ENCODE measurements at places on chromosomes 1 and 21.
A peak's percentile ranks its signal among the peaks of the same experiment; 100 is the strongest.

DNA sequence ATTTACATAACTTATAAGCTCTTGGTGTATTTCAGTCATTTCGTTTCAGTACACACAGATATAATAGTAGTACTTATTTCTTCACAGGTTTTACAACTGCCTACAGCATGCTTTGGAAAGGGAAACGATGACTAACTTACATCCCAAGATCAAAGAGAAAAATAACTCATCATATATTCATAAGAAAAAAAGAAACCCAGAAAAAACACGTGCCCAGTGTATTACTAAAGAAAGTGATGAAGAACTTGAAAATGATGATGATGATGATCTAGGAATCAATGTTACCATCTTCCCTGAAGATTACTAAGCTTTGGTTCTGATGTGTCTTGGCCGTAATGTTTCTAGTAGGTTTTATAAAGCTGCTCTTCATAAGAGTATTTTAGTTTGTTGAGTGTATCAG lies 30.9 kb downstream of the TYW3 start:
- no peak for DNase-seq

DNA sequence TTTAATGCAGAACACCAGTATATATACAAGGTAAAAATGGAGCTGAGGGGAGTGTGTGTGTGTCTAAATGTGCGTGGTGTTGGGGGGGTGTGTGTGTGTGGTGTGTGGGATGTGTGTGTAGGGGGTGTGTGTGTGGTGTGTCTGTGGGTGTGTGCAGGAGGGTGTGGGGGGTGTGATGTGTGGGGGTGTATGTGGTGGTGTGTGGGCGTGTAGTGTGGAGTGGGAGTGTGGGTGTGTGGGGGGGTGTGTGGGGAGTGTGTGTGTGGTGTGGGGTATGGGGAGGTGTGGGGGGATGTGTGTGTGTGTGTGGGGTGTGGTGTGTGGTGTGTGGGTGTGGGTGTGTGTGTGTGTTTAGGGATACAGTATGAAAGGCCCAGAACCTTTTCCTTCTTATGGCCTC lies 202.3 kb upstream of the CACYBP start:
- no peak for DNase-seq

- DNase-seq: no peak
Observed at GRCh38 chr1:197951089-197951488, 33.9 kb downstream of the LHX9 start.

DNA sequence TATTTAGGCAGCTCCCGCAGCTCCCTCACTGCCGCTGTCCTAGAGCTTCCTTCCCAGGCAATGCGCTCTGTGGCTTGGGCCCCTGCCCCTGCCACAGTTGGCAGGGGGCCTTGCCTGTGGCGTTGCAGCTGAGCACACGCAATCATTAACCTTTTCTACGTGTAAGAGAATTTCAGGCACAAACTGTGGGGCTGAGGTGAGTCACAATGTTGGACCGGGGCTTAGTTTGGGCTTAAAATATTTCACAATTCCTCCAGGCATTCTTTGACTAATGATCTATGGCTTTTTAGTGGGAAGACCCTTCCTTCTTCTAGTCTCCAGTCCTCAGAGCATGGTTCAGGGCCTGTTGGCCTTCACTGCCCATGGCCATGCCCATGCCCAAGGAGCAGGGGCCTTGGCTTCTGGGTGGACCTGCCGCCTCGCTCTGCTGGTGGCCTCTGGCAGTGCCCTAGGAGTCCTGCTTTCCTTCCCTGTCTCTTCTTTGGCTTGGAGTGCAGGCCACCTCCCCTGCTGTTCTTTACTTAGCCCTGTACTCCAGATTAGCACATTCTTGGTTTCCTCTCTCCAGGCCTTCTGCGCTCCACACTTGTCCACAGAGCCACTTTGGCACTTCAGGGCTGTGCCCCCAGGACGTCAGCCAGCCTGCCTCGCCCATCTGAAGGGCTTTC lies 39.2 kb downstream of the MAPKAPK2 start:
- DNase-seq: no peak

GRCh38 chr1:203353486-203353885 lies 2.6 kb upstream of the FMOD start:
- DNase-seq: no peak

DNA sequence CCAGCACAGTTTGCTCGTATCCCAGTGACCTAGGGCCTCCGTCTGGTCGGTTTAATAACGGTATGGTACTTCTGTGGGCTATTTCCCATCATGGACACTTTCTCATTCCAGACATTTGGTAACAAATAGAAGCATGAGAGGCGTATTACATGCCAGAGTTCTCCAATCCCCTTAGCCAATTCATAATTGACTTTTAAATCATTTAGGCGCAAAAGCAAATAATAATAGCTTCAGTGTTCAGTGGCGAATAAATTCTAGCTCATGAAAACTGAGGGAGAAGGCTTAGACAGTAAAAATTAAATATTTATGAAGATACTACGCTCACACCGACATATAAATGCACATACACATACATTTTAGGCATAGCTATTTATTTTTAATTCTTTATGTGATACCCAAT lies 50.6 kb downstream of the CD247 start:
- DNase-seq: no peak

DNA sequence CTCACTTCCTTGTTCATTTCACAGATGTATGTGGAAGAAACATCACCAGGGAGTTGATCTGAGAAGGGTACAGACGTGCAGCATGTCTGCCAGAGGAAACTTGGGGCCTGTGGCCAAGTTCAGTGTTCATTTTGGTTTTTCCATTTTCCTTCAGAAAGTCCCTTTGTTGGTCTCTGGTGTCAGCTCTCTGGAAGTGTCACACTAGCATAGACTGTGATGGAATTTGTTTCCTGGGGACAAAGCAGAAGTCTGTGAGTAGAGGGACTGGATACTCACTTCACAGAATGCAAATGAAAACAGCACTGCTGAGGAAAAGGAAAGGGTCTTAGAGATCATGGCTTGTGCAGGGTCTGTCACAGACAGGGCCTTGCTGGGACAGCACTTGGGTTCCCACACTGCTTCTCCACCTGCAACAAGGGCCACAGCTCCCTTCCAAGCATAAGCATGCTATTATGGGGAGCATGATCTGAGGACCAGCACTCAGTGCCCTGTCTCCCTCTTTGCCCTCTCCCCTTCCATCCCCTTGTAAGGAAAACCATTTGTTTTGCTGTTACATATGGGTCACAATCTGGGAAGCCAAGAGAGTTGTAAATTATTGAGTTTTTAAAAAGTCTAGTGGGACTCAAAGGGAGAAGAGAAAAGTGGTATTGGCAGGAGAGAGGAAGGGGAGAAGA lies 31.4 kb upstream of the CD84 start:
- DNase-seq: no peak

GRCh38 chr1:55107101-55107500 lies 67.8 kb downstream of the PCSK9 start:
- no peak for DNase-seq

DNA sequence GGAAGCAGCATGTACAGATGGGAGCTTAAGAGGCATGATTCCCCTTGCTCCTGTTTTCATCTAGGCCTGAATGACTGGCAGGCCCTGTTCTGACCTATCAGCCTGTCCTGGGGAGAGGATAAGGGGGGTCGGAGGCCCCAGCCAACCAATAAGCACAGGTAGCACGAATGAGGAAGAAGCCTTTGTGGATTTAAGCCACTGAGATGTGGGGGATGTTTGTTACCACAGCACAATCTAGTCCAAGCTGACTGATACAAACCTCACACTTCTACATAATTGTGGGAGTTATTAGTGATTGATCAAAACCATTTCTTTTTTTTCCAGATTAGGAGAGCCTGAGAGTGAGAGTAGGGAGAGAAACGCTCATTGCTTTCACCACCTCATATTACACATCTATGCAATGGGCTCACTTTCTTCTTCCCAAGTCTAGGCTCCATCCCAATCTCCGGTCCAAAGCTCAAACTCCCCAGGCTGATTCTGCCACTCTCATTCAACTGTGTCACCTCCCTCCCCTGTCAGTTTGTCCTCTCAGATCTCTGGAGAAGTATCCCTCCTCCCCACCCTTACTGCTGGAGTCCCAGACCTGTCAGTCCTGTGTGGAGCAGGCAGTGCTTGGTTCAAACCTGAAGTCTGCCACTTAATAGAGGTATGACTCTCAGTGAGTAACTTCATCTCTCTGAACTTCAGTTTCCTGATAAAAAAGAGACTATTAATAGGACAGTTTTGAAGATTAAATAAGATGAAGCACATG lies 220.5 kb downstream of the PTPRU start:
- no peak for DNase-seq

DNA sequence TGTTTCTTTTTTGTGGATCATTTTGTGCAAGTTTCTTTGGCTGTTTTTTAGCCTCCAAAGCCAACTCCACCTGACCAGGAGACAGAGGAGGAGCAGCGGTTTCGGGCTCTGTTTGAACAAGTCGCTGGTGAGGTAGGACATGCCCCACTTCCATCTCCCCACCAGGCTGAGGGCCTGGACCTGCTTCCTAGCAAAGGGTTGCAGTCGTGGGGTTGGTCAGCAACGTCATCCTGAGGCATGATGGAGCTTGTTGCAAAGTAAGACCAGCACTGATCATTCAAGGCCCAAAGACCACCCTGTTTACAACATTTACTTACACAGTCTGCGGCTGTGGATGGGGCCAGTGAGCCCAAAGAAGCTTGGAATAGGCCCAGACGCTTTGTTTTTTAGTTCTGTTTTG lies 40.3 kb downstream of the CAPN9 start:
- no peak for DNase-seq

DNA sequence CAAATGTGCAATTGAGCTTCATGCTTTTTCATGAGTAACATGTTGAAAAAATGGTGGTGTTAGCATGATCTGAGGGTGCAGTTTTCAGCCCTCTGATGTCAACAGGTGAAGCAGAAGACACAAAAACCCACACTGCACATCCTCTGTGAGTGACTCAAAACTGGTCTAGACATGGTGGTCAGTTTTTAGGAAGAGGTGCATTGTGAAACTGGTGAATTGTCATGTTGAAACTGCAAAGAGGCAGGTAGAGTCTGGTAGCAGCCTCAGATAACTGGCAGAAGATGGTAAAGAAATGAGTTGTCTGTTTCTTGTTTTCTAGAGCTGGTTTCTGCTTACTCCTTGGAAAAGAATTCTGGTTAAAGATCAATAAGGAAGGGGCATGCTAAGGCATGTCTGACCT lies 97.3 kb upstream of the HMCN1 start:
- no peak for DNase-seq

GRCh38 chr1:37952738-37953137 lies 5.9 kb upstream of the INPP5B start:
- DNase-seq: no peak

- DNase-seq: no peak
Observed at GRCh38 chr1:119374208-119374874, 5.8 kb downstream of the HAO2 start.

- DNase-seq: no peak
Observed at GRCh38 chr1:116218922-116219321, 107.7 kb downstream of the MAB21L3 start.

GRCh38 chr1:69201716-69202115 lies 366.0 kb upstream of the LRRC7 start:
- DNase-seq: no peak

- DNase-seq: peak; percentile 86
Observed at GRCh38 chr1:213984387-213985208, 3.2 kb upstream of the PROX1 start.

DNA sequence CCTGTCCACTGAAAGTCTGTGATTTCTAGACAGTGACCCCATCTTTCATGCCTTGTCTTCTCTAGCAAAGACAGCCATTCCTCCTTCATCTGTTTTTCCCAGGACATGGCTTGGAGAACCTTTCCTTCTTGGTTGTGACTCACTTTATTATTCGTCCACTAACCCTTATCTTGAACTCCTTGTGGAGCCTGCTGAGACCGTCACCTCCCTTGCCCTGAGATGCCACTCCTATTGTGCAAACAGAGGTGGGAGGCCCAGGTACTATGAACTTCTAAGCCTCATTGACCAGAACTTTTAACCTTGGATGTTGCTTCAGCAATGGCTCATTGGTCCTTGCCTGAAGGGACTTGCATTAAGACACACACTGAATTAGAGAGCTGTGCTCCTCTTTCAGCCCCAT lies 117.5 kb downstream of the FOXD2 start:
- no peak for DNase-seq

- DNase-seq: no peak
Observed at GRCh38 chr1:115241309-115241708, 96.7 kb downstream of the NGF start.

DNA sequence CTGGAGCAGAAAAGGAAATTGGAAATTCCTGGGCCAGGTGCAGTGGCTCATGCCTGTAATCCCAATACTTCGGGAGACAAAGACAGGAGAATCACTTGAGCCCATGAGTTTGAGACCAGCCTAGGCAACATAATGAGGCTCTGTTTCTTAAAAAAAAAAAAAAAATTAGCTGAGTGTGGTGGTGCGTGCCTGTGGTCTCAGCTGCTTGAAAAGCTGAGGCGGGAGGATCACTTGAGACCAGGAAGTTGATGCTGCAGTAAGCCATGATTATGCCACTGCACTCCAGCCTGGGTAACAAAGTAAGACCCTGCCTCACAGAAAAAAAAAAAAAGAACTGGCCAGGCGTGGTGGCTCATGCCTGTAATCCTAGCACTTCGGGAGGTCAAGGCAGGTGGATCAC lies 56.7 kb downstream of the SRSF11 start:
- no peak for DNase-seq

DNA sequence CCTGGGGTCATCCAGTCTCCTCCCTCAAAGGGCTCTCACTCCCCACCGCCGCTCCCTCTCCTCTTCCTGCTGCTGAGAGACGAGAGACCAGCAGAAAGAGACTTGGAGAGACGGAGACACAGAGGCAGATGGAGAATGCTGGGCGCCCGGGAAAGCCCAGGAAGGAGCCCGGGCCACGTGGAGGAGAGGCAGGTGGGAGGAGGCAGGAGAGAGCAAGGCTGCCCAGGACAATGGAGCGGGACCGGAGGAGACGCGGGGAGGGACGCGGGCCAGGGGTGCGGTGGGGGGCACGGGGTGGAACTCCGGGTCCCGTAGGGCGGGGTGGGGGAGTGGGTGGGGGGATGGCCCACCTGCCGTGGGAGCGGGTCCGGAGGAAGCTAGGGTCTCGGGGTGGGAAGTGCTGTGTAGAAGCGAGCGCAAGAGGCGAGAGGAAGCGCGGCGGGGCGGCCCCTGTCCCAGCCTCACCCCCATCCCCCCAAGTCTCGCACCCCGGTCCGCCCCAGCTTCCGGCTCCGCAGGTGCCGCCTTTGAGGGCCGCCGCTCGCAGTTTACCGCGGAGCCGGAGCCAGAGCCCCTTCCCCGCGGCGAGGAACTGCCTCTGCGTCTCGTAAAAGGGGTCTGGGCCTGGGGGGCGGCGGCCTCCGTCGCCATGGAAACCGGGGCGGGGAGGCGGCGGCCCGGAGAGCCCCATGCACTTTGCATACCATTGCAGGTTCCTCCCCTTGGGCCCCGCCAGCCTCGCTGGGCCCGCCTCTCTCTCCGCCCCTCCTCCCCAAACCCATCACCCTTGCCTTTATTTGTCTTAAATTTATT lies 11.7 kb upstream of the EPHA2 start:
- DNase-seq: peak; percentile 56

- DNase-seq: no peak
Observed at GRCh38 chr1:208565756-208566440, 321.7 kb upstream of the PLXNA2 start.

DNA sequence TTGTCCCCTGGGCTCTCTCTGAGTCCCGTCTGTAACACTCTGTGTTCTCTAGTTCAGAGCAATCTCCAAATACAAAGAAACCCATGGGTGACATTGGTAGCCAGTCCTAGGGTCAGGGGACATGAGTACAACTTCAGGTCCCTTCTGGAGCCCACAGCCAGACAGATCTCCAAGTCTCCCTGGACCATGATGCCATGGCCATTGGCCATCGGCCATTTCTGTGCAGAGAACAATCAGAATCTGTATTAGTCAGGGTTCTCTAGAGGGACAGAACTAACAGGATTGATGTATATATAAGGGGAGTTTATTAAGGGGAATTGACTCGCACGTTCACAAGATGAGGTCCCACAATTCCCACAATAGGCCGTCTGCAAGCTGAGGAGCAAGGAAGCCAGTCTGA lies 106.9 kb downstream of the AJAP1 start:
- no peak for DNase-seq

GRCh38 chr21:34606051-34606450 lies 8.9 kb downstream of the RCAN1 start:
- no peak for DNase-seq
